ENCODE measurements at places on chromosomes 7 and 10. TPM values are rescaled to one million over a fixed set of nuclear protein-coding genes. Genes with fewer than 3 reads are reported as not detected.

- no peaks in the 10 kb centered on the region for H3K4me1 ChIP-seq
- no peaks in the 10 kb centered on the region for H3K27me3 ChIP-seq
- H3K36me3 ChIP-seq = no peaks in the 10 kb centered on the region
Observed at GRCh38 chr7:158128572-158128971, 459.1 kb downstream of the PTPRN2 start.

GRCh38 chr7:99825873-99826272, 1.9 kb upstream of the CYP3A43 start:
- no peak overlapping the region for H3K27ac ChIP-seq
- DNase-seq = no peak
- H3K4me1 ChIP-seq = peaks cover 8% of the 10 kb centered on the region
- no peaks in the 10 kb centered on the region for H3K36me3 ChIP-seq
- no peaks in the 10 kb centered on the region for H3K27me3 ChIP-seq

DNA sequence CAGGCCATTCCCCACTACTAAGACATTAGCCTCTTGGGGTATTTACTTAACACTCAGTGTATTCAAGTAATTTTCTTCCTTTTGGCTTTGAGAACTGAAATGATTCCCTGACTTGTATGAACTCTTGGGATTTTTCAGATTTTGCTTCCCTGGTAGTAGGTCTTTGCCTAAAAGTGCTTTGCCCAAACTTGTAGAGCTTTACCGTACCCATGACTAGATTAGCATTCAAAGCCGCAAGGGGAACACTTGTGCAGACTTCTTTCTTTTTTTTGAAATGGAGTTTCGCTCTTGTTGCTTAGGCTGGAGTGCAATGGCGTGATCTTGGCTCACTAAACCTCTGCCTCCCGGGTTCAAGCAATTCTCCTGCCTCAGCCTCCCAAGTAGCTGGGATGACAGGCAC, 6.1 kb upstream of the STAM start:
- no peaks in the 10 kb centered on the region for H3K36me3 ChIP-seq
- no peak for DNase-seq
- no peak overlapping the region for H3K27ac ChIP-seq
- H3K27me3 ChIP-seq = no peaks in the 10 kb centered on the region

GRCh38 chr10:74233281-74233680, 82.3 kb downstream of the ADK start:
- H3K36me3 ChIP-seq = no peaks in the 10 kb centered on the region
- DNase-seq = no peak
- H3K27ac ChIP-seq = no peak overlapping the region
- peaks cover 14% of the 10 kb centered on the region for H3K4me1 ChIP-seq
- H3K27me3 ChIP-seq = no peaks in the 10 kb centered on the region

DNA sequence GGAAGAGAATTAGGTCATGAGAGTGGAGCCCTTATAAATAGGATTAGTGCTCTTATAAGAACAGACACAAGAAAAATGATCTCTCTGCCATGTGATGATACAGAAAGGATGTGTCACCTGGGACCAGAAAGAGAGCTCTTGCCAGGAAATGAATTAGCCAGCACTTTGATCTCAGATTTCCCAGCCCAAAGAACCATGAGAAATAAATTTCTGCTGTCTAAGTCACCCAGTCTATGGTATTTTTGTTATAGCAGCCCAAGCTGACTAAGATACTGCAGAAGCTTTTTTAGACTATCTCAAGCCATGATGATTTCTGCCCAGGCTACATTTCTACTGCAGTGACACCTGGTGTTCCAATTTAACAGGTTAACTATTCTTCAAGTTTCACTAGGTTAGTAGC, 84.8 kb downstream of the RSU1 start:
- H3K36me3 ChIP-seq = peaks cover 13% of the 10 kb centered on the region
- no peaks in the 10 kb centered on the region for H3K4me1 ChIP-seq
- H3K27me3 ChIP-seq = no peaks in the 10 kb centered on the region
- no peak overlapping the region for H3K4me3 ChIP-seq
- DNase-seq = no peak
- H3K27ac ChIP-seq = no peak overlapping the region

GRCh38 chr10:70850097-70850496, 34.3 kb downstream of the SGPL1 start:
- peaks cover 45% of the 10 kb centered on the region for H3K36me3 ChIP-seq
- no peak for DNase-seq
- no peaks in the 10 kb centered on the region for H3K27me3 ChIP-seq

GRCh38 chr7:56287429-56288138, 171.4 kb upstream of the NUPR2 start:
- peak overlapping the region; percentile 45 for H3K4me3 ChIP-seq
- no peaks in the 10 kb centered on the region for H3K27me3 ChIP-seq
- DNase-seq = no peak
- no peaks in the 10 kb centered on the region for H3K36me3 ChIP-seq
- H3K27ac ChIP-seq = no peak overlapping the region
- H3K4me1 ChIP-seq = no peaks in the 10 kb centered on the region

DNA sequence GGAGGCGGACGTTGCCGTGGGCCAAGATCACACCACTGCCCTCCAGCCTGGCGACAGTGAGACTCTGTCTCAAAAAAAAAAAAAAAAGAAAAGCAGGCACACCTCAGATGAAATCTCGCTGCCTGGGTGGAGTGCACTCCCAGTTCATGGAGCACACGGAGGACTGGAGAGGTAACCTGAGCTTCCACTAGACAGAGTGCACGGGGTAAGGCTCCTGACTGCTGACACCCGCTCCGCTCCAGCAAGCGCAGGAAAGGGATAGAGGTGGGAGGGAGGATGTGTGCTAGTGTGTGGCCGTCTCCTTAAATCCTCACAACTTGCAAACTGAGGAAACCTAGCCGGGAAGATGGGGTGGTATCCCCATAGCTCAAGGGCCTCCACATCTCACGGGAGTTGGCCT, 50.8 kb downstream of the FAM53B start:
- DNase-seq = no peak
- no peak overlapping the region for H3K27ac ChIP-seq
- H3K4me1 ChIP-seq = peaks cover 56% of the 10 kb centered on the region
- peaks cover 47% of the 10 kb centered on the region for H3K36me3 ChIP-seq
- H3K4me3 ChIP-seq = no peak overlapping the region

DNA sequence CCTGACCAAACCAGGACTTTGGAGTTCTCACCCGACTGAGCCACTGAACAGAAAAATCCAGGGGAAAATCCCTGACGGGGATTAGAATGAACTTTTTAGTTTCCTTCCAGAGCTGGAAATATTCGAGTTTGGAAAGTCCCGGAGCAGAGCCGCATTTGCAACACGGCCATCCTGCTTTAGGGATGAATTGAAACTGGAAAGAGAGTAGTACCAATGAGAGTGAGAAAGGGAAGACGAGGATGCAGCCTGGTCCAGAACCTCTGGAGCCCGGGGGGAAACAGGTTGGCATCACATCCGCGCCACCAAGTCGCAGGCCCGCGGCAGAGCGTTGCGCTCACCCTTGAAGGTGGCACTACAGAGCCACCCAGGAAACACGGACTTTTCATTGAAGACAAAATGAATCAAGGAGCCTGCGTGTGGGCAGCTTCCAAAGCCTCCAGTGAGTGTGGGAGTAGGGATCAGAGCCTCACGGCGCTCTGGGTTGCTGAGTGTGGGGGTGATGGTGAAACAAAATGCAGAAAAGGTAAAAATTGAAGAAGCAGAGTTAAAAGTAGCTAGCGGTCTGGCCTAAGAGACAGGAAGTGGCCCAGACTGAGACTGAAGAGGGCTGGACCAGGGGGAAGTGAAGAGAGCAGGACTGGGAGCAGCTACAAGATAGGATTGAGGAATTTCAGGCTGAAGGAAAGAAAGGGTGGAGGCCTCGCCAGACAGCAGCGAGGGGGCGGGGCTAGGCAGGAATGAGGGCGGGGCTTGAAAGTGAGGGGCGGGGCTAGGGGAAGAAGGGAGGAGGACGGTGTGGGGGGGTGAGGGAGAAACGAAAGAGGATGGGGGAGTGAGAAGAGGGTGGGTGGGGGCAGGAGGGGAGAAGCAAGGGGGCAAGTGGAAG, 1.8 kb downstream of the SMURF1 start:
- peak overlapping the region; percentile 86 for H3K27ac ChIP-seq
- H3K4me1 ChIP-seq = peaks cover 49% of the 10 kb centered on the region
- no peaks in the 10 kb centered on the region for H3K36me3 ChIP-seq
- H3K27me3 ChIP-seq = no peaks in the 10 kb centered on the region
- peak overlapping the region; percentile 90 for H3K4me3 ChIP-seq
- peak; percentile 63 for DNase-seq

- no peak overlapping the region for H3K27ac ChIP-seq
- peaks cover 16% of the 10 kb centered on the region for H3K4me1 ChIP-seq
- no peaks in the 10 kb centered on the region for H3K36me3 ChIP-seq
- H3K4me3 ChIP-seq = no peak overlapping the region
- no peaks in the 10 kb centered on the region for H3K27me3 ChIP-seq
- no peak for DNase-seq
Observed at GRCh38 chr7:30185496-30185895, 50.7 kb downstream of the MTURN start.

GRCh38 chr7:155208681-155209477, 88.8 kb upstream of the INSIG1 start:
- H3K4me3 ChIP-seq = no peak overlapping the region
- no peaks in the 10 kb centered on the region for H3K4me1 ChIP-seq
- peak overlapping the region; percentile 31 for H3K27ac ChIP-seq
- no peak for DNase-seq

- no peak overlapping the region for H3K27ac ChIP-seq
- DNase-seq = no peak
- no peak overlapping the region for H3K4me3 ChIP-seq
Observed at GRCh38 chr7:73699370-73700068, 16.1 kb downstream of the BUD23 start.

GRCh38 chr7:130272381-130273080, 5.9 kb downstream of the CPA2 start:
- no peaks in the 10 kb centered on the region for H3K36me3 ChIP-seq
- no peak overlapping the region for H3K27ac ChIP-seq
- H3K27me3 ChIP-seq = peaks cover 4% of the 10 kb centered on the region
- H3K4me3 ChIP-seq = peak overlapping the region; percentile 31
- DNase-seq = no peak

DNA sequence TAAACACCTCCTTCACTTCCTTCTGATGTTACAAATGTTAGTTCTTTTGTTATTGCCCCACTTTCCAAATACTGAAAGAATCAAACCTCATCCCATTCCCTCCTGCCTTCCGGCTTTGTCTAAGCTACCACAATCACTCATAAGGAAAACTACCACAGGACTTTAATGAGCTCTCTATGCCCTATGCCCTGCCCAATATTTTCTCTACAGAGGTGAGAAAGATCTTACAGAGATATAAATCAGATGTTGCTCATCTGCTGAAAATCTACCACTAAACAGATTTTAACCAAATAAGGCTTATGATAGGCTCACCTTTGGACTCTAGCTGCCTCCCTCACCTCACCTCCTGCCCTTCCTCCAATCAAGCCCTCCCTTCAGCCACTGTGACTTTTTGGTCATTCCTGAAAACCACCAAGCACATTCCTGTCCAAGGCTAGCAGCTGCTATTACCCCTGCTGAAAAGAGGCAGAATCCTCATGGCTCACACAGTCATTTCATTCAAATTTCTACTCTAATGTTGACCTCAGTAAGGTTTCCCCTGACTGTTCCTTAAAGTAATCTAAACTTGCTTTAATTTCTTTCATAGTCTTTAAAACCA, 7.7 kb downstream of the ZNF33B start:
- no peak overlapping the region for H3K27ac ChIP-seq
- peaks cover 82% of the 10 kb centered on the region for H3K36me3 ChIP-seq
- no peak for DNase-seq
- no peak overlapping the region for H3K4me3 ChIP-seq
- no peaks in the 10 kb centered on the region for H3K27me3 ChIP-seq

GRCh38 chr10:87659571-87660483, at the start of gene PAPSS2:
PAPSS2 (plus strand) TSS chr10:87659878; CDS start chr10:87659982, 104 bp downstream.
- H3K27ac ChIP-seq = peak within 1 kb of the TSS; percentile 89
- DNase-seq = peak; percentile 80
- H3K27me3 ChIP-seq = no peaks in the 10 kb centered on the region

GRCh38 chr10:102452672-102453340, 1.5 kb upstream of the C10orf95 start:
- no peaks in the 10 kb centered on the region for H3K36me3 ChIP-seq
- peak; percentile 71 for DNase-seq

GRCh38 chr10:17643339-17643754, 604 bp upstream of the STAM start:
- peak overlapping the region; percentile 80 for H3K4me3 ChIP-seq
- peak overlapping the region; percentile 98 for H3K27ac ChIP-seq

GRCh38 chr10:110269374-110270318, 35.1 kb downstream of the SMNDC1 start:
- H3K36me3 ChIP-seq = no peaks in the 10 kb centered on the region
- peak overlapping the region; percentile 34 for H3K4me3 ChIP-seq
- DNase-seq = no peak
- H3K27me3 ChIP-seq = no peaks in the 10 kb centered on the region
- peak overlapping the region; percentile 63 for H3K27ac ChIP-seq
- H3K4me1 ChIP-seq = peaks cover 41% of the 10 kb centered on the region

DNA sequence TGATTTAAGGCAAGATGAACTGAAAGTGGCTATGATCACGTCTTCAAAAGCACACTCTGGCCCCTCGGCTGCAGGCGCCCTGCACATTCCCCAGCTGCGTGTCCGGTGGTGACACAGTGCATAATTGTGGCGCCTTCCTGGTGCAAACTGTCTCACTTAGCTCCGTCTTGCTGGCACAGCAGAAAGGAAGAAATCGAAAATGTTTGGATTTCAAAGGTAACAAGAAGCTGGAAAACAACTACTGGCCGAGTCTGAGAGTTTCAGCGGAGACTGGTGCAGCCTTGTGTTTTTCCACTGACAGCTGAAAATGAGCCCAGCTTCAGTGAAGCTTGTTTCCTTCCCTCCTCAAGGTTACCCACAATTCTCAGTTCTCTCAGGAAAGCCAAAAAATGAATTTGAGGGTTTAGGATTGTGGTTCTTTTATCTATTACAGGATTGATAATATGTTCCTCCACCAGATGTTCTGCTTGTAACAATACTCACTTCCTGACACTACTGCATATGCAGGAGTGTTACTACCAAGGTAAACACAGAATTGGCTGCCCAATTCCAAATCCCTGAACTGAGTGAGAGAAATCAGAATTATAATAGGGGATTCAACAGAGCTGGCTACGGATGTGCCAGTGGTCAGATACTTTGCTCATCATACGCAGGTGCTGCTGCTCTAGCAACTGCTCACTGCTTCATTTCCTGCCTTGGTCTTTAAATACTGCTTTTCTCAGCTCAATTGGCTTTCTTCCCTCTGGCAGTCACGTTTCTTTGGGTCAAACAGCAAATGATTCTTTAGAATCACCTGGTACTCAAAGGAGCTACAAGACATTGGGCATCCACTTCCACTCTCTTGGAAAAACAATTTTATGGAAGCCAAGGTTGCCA, 63.7 kb downstream of the TRUB1 start:
- no peaks in the 10 kb centered on the region for H3K4me1 ChIP-seq
- DNase-seq = no peak
- H3K36me3 ChIP-seq = no peaks in the 10 kb centered on the region

Gene GPR26
- not detected for total RNA-seq

Gene ZNF804B
- total RNA-seq = not detected

Gene NEUROD6
- total RNA-seq = not detected

Gene ATOH7
- not detected for total RNA-seq

Gene RBM20
- 1.0 TPM for total RNA-seq

Gene MEST
- total RNA-seq = 34.7 TPM

Gene SLC25A40
- 29.2 TPM for total RNA-seq

Gene NRF1
- total RNA-seq = 16.7 TPM

Gene INA
- not detected for total RNA-seq

Gene ANKIB1
- total RNA-seq = 48.0 TPM
